ENCODE measurements at places on chromosomes 7 and 10.
A peak's percentile ranks its signal among the peaks of the same experiment; 100 is the strongest.

DNA sequence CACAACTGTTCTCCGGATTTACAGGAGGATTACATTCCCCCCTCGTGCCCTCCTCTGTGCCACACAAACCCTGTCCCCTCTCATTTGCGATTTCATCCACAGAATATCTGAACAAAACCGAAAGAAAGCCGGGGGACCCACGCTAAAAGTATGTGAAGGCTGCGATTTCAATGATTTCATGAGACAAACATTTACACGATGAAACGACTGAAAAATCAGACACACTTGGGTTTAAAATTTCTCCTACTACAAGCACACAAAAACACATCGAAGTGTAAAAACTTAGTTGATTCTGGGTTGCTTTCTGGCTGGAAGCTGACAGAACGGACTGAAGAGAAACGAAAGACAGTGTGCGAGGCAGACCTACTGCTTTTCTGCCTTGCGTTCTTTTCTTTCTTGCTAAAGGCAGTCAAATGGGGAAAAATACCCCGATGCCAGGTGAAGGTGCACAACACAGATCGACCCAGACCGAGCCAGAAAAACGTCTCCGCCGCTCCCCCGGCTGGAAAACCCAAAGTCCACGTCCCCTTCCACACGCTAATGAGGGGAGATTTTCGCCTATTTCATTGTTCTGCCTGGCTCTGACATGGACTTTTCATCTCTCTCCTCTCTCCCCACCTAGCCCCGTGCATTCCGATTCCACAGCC, 1.2 kb downstream of the HIPK2 start:
- DNase-seq, result no peak

DNA sequence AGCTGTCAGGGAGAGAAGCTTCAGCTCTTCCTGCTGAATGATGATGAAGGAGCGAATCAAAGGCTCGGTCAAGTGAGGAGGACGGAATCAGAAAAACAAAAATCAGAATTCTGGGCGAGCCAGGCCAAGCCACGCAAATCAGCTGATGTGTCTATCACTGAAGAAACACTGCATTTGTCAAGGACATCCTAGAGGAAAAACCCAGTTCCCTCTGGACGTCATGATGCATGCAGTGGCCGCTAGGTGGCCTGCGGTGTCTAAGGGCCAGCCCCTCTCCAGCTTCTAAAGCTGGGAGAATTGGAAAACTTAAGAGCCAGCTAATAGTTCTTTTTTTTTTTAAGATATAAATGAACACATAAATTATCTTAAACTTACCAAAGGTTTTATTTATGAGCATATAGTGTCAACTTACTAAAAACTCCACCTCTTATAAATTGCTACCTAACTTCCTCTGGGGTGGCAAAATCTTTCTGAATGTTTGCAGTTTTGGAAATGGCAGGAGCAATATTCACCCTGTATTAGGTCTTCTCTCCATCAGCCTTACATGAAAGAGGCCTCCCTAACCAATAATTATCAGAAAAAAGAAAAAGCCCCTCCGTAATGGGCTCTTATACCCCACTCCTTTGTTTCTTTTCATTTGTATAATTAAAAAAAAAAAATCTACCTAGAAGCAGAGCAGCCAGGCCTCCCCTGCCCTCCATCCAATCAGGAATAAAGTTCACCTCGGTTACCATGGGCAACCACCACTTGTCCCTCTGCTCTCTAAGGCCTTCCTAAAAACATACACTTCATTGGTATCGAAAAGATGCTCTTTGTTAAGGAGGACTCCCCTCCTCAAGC, 186.8 kb downstream of the USP6NL start:
- no peak for DNase-seq

- no peak for DNase-seq
Measured at GRCh38 chr10:131977323-131978096, 4.2 kb downstream of the BNIP3 start.

DNA sequence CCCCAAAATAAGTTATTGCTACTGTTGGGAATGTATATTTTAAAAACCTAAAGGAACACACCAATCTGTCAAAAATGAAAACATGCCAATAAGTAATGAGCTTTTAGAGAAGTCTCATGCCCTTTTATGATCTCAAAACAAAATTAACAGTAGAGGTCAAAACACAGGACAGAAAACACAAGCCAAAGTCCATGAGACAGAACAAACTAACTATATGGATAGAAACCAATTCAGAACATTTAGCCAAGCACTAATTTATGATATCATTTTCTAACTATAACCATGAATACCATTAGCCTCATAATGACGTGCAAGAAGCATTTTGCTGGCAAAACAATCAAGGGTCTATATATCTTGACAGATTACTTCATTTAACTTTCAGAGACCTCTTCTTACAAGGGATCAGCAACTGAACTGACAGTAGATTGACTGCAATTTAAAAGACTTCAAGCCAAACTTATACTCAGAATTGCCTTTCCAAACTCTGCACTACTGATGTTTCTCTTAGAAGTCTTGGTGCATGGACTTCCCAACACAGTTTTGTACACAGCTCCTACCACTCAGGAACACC, 200.9 kb downstream of the DOCK4 start:
- DNase-seq, result no peak

DNA sequence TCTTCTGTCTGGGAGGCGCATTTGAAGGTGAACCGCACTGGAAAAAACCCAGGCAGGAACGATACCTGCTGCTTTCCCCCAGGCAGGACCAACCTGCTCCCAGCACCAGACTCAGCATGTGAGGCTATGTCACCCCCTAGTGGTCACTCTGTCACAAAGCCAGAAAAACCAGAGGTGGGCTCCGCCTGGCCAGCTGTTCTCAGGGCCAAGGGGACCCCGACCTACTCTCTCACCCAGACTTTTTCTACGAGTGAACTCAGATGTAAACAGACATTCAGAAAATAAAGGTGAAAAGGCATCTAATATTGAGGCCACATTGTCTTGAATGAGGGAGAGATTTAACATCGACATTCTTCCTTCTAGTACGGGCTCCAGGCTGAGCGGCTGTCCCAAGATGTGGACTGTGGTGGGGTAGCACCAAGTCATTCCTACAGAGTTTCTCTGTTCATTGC, 117.3 kb downstream of the PRKAG2 start:
- DNase-seq, result no peak

DNA sequence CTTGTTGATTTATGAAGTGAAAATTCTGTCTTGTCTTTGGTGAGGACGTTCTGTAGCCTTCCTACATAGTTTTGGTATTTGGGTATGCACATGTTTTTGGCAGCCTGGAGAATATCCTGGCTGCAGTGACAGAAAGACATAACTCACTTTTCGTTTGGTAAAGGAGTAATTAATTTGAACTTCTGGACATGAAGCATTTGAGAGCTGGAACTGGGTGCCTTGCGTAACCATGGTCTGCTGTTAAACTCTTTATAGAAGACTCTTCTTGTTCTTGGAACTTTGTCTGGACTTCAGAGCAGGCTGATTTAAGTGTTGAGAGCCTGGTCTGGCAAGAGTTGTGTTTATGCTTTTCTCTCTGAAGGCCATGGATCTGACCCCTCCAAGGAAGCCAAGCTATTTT, 231.3 kb downstream of the LRMDA start:
- no peak for DNase-seq

DNA sequence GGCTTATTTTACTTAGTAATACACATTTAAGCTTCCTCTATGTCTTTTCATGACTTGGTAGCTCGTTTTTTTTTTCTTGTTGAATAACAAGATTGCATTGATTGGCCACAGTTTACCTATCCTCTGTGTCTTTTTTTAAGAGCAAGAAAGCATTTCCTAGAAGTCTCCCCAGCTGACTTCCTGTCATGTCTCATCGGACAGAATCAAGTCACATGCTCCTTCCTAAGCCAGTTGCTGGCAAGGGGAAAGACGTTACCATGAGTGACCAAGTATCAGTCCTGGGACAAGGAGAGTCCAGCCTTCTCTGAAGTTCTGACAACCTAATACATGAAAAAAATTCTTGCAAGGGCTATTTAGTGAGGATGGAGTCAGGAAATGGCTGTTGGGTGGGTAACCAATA, 24.9 kb upstream of the SFRP5 start:
- no peak for DNase-seq

DNA sequence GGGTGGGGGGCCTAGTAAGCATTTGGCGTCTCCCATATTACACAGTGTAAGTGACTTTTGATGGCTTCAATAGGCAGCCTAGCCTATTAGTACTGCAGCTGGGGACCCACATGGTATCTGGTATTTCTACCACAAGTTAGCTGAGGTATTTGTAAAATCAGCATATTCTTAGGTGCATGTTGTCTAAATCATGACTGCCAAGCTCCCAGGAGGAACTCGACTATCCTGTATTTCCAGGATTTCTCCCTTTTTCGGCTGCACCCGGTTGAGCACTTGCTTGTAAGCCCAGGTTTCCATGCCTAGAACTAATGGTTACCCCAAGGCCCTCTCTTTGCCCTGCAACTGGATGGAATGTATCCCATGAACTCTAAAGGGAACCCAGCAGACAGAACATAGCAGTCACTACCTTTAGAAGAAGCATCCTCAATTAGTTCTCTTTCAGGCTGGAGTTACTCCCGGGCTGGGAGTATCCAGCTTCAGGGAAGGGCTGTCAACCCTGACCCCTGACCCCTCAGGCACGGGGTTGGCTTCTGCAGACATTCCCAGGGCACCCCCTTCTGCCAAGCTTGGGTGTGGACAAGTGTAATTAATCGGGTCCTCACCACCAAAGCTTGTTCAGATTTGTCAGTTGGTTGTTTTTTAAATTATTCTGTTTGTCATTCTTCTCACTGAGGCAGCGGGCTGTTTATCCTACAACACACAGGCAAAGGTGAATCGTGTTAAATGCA, 90.3 kb upstream of the PARD3 start:
- DNase-seq, result no peak

GRCh38 chr7:45347804-45348203, 190.2 kb downstream of the RAMP3 start:
- DNase-seq, result no peak

DNA sequence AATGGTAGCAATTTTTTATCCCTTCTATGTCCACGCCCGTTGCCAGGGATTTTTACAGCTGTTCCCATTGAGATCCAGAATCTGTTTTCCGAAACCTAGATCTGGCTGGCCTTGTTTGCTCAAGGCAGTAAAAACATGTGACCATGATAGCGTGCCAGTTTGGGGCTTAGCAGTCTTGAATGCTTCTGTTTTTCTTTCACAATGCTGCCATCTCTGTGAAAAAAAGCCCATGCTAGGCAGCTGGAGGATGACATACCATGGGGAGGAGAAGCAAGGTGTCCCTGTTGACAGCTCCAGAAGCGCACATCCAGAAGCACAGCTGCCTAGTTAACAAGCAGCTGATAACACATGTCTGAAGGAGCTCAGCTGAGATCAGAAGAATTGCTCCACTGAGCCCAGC, 2.2 kb upstream of the ZNF92 start:
- DNase-seq, result no peak

DNA sequence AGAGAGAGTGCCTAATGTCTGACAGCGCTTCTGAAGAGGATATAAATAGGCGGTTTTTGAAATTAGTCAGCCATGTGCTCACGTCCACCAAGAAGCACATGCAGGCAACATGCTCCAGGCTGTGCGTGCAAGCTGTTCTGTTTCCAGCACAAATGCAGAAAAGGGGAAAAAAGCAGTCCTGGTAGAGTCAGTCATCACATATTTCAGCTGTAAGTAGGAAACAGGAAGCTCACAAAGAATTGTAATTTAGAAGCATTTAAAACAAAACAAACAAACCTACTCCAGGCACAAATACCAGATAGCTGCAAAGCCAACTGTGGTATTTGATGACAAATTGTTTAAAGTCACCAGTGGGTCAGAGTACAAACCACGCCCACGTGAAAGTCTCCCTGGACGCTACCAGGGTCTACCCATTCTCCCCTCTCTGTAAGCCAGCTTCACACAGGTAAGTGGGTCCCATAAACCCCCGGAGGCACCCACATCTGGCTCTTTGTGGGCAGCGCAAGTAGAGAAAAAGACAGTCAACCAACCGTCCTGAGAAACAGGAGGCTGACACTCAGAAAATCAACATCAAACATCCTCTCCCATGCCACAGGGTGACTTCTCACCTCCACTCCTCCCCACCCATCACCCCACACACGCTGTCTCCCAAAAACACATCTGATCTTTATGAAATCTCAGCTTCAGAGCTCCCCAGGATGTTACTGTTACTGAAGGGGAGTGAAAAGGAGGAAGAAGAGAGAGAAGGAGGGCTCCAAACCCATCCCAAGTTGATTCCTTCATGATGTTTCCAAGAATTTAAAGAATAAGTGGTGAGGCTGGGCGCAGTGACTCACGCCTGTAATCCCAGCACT, 186.4 kb downstream of the FAM107B start:
- DNase-seq, result peak; percentile 63

- DNase-seq, result no peak
Measured at GRCh38 chr10:132459301-132460003, 62.5 kb downstream of the PWWP2B start.
